ENCODE measurements at places on chromosomes 11 and 22. TPM values are rescaled to one million over a fixed set of nuclear protein-coding genes. Genes with fewer than 3 reads are reported as not detected.
A peak's percentile ranks its signal among the peaks of the same experiment; 100 is the strongest.

APOBEC3C gene
- 10.5 TPM for total RNA-seq

MUC6 gene
- 4.2 TPM for total RNA-seq

GRCh38 chr11:2213384-2213842 is 41.8 kb upstream of the TH start:
- H3K4me1 ChIP-seq: no peaks in the 10 kb centered on the region
- no peaks in the 10 kb centered on the region for H3K27me3 ChIP-seq
- no peak overlapping the region for H3K27ac ChIP-seq
- DNase-seq: peak; percentile 21

DNA sequence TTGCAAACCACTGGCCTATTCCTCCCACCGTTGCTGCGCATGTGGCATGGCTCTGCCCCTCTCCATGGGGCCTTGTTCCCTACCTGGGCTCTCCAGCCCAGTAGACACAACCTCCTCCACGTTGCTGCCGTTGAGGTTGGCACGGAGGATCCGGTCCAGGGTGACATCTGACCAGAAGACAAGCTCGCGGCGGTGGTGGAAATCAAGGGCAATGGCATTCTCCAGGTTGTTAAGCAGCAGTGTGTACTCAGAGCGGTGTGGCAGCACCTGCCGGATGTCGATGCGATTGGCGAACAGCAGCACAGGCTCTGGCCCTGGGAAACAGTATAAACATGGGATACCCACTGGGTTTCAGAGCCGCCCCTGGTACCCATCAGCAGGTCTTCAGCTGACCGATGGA is 23.8 kb downstream of the LRP4 start:
- no peak for DNase-seq
- H3K27ac ChIP-seq: no peak overlapping the region
- H3K36me3 ChIP-seq: no peaks in the 10 kb centered on the region

SLC5A12 gene
- not detected for total RNA-seq

GRCh38 chr11:22633354-22633902 is 7.8 kb upstream of the FANCF start:
- no peaks in the 10 kb centered on the region for H3K4me1 ChIP-seq
- DNase-seq: no peak
- no peaks in the 10 kb centered on the region for H3K27me3 ChIP-seq
- H3K27ac ChIP-seq: no peak overlapping the region

CHRM1 gene
- total RNA-seq: 0.59 TPM

DNA sequence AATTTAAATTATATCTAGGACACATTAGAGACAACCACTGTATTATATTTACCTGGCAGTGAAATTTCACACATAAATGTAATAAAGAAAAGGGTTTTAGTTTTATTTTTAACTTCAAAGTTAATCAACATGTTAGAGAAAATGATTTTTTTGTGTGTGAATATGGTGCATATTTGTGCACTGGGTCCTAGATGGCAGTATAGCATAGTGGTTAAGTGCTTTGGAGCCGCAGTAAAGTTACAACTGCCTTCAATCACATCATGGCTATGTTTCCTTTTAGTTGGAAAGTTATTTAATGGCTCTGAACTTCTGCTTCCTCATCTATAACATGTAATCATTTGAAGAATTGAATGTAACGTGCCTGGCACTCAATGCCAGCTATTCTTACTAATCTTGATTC is 108.9 kb upstream of the DDI1 start:
- DNase-seq: no peak
- H3K27ac ChIP-seq: no peak overlapping the region
- no peaks in the 10 kb centered on the region for H3K27me3 ChIP-seq
- no peak overlapping the region for H3K4me3 ChIP-seq
- no peaks in the 10 kb centered on the region for H3K4me1 ChIP-seq

RFPL3 gene
- not detected for total RNA-seq

DNA sequence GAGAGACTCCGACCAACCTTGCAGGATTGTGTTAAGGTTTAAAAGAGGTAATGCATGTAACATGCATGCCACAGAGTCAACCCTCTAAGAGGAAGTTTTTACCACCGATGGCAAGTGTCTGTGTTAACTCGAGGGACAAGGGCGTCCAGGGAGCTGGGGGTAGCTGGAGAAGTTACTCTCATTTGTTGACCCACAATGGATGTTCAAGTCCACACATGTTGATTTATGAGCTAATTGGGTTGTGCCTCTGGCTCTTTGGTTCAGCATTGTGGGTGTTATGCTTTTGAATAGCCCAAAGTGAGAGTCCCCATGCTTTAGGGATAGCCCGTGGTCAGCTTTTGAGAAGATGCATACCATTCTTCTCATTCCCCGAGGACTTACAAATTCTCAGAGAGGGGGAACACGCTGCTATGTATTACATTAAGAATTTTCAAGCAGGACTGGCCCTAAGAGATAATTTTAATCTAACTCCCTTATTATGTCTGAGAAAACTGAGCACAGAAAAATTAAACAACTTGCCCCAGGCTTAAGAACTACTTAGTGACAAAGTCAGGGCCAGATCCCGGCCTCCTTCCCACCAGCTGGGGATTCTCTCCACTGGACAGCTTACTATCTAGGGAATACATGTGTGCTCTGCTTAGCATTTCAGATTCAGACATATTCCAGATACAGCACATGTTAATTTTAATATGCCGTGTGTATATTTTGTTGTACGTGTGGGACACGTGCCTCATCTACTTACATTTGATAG is 5.2 kb upstream of the PLET1 start:
- H3K4me3 ChIP-seq: no peak overlapping the region
- no peaks in the 10 kb centered on the region for H3K4me1 ChIP-seq
- no peak overlapping the region for H3K27ac ChIP-seq
- H3K36me3 ChIP-seq: no peaks in the 10 kb centered on the region
- no peaks in the 10 kb centered on the region for H3K27me3 ChIP-seq
- no peak for DNase-seq

- H3K4me1 ChIP-seq: no peaks in the 10 kb centered on the region
- H3K36me3 ChIP-seq: no peaks in the 10 kb centered on the region
- no peak overlapping the region for H3K27ac ChIP-seq
Observed at GRCh38 chr11:81907996-81908395, 825.7 kb downstream of the FAM181B start.
